Adrenal gland (tissue), 19 donors: ENCODE measurements at places on chromosomes 12 and 14. TPM values are rescaled to one million over a fixed set of nuclear protein-coding genes. Genes with fewer than 3 reads are reported as not detected.

The SMIM41 gene
- not detected for total RNA-seq

GRCh38 chr12:7460375-7461259, 16.7 kb upstream of the CD163L1 start:
- no peaks in the 10 kb centered on the region for H3K4me1 ChIP-seq
- H3K4me3 ChIP-seq, result no peak overlapping the region
- no peaks in the 10 kb centered on the region for H3K36me3 ChIP-seq

- no peaks in the 10 kb centered on the region for H3K36me3 ChIP-seq
- no peaks in the 10 kb centered on the region for H3K27me3 ChIP-seq
- no peak overlapping the region for H3K4me3 ChIP-seq
- no peak for DNase-seq
These were observed 163.1 kb upstream of the TMPO start for GRCh38 chr12:98352218-98352811.

DNA sequence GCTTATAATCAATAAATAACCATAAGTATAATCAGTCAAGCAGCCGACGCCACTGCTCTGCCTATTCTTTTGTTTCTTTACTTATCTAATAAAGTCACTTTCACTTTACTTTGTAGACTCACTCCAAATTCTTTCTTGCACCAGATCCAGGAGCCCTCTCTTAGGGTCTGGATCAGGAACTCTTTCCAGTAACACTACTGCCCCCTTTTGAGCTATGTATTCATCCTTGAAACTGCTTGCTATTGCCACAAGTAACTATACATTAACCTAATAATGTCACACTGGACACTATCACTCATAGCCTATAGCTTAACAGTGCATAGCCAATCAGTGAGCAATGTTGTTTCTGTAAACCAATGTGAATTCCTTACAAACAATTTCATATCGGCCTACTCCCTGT, 2.8 kb upstream of the NID2 start:
- H3K27ac ChIP-seq, result peak overlapping the region; percentile 16
- no peak overlapping the region for H3K4me3 ChIP-seq
- H3K4me1 ChIP-seq, result peaks cover 19% of the 10 kb centered on the region
- peaks cover 37% of the 10 kb centered on the region for H3K27me3 ChIP-seq
- no peak for DNase-seq
- H3K36me3 ChIP-seq, result no peaks in the 10 kb centered on the region

DNA sequence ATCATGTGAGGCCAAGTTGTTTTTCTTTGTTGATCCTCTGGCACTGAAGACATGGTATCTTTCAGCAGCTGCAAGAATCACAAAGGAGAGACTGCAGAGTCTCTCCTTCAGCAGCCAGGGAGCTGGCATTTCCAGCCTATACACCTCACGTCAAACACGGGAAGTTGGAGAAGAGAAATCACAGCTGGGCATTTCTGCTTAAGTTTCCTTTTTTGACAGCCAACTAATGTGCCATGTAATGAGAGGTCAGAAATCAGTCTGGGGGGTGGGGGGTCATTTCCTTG, 28.3 kb downstream of the PHLDA1 start:
- no peak overlapping the region for H3K4me3 ChIP-seq
- no peaks in the 10 kb centered on the region for H3K36me3 ChIP-seq
- no peaks in the 10 kb centered on the region for H3K4me1 ChIP-seq
- no peaks in the 10 kb centered on the region for H3K27me3 ChIP-seq
- no peak overlapping the region for H3K27ac ChIP-seq
- DNase-seq, result no peak
